ENCODE measurements at places on chromosomes 5 and 9.

GRCh38 chr9:129073404-129073803, 7.5 kb upstream of the DOLPP1 start:
- no peak for DNase-seq

GRCh38 chr5:81724571-81724970, 26.3 kb downstream of the SSBP2 start:
- DNase-seq, result no peak

- no peak for DNase-seq
These were observed 30.9 kb downstream of the CDO1 start for GRCh38 chr5:115785381-115786065.

DNA sequence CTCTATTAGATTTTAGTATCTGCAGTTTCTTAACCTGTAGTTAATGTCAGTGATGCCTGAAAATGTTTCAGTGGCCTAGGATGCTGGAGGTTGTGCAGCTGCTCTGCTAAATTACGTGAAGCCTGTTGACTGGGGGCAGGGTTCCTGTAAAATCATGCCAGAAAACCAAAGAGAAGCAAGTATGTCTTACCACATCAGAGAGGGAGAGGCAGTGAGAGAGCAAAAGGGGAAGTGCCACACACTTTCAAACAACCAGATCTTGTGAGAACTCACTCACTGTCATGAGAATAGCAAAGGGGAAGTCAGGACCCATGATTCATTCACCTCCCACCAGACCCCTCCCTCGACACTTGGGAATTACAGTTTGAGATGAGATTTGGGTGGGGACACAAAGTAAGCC, 83.9 kb upstream of the CYLC2 start:
- DNase-seq, result no peak

DNA sequence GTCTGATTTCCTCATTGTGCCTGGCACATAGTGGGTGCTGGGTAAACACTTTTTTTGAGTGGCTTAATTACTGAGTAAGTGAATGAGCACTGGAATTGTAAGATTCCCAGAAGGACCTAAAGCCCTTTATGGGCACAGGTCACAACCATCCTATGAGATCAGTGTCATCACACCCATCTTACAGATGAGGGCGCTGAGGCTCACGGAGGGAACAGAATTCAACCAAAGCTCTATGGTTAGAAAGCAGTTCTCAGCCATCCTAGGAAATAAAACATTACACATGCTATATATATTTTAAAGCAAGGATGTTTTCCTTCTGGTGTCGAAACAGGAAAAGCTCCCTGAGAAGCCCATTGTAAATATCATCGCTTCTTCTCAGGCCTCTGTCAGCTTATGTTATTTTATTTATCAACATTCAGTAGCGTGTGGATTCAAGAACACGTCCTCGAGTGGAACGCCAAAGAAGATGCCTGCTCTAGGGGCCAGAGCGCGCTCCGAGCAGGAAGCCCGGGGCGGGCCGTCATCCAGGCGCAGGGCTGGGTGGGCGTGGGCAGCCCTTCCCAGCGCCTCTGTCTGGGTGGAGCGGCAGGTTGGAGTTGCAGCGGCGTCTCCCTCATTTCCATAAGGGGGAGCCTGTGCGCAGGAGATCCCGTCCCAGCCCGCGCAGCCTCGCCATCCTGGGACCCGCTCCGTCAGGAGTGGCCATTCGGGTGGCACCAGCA, 155.8 kb upstream of the SMIM23 start:
- peak; percentile 86 for DNase-seq

DNA sequence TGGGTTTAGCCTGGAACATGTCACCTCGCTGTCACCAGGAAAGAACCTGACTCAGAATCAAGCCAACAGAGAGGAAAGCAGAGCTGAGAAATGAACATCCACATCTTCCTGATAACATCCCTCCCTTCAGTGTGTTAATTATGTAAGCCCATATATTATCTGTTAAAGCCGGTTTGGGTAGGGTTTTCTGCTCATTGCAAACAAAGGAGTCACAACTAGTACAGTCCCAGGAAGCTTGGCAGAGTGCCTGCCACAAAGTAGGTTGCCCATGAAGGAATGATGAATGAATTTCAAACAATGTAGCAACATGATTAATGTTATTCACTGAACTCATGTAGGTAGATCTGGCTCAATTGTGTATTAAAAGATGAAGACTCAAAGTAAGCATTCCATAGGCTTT, 10.4 kb upstream of the PPARGC1B start:
- no peak for DNase-seq

GRCh38 chr9:73182928-73183327, 31.3 kb downstream of the ANXA1 start:
- no peak for DNase-seq

GRCh38 chr5:157710882-157711281, 20.3 kb upstream of the THG1L start:
- no peak for DNase-seq

- DNase-seq, result no peak
These were observed 98.2 kb downstream of the MAP1B start for GRCh38 chr5:72205431-72206009.

DNA sequence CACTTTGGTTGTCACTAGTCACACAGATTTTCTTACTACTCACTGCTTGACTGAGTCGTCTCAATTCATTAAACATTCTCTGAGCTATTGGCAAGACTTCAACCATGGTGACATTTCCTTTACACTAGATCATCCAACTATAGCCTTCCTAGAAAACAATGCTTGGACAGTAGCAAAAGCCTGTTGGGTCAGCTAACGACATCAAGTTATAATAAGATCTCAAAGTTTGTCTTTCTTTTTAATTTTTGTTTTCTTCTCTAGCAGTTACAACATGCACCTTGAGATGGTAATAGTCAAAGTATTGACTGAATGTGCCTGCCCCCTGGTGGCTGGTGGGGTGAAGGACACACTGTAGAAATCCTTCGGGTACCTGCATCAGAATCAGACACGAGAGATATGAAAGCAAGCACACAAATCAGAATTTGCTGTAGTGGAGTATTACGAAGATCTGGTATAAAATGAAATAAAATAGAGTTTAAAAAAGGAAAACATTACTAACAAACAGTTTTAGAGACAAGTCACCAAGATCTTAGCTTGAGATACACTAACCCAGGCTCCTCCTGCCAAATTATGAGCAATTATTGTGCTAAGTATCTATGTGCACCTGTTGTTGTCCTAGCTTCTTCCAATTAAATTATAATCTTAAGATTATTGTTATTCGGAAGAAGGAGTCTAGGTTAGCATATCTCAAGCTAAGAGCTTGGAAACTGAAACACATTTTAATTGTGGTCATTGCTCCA, 81.2 kb downstream of the ARL15 start:
- peak; percentile 72 for DNase-seq

DNA sequence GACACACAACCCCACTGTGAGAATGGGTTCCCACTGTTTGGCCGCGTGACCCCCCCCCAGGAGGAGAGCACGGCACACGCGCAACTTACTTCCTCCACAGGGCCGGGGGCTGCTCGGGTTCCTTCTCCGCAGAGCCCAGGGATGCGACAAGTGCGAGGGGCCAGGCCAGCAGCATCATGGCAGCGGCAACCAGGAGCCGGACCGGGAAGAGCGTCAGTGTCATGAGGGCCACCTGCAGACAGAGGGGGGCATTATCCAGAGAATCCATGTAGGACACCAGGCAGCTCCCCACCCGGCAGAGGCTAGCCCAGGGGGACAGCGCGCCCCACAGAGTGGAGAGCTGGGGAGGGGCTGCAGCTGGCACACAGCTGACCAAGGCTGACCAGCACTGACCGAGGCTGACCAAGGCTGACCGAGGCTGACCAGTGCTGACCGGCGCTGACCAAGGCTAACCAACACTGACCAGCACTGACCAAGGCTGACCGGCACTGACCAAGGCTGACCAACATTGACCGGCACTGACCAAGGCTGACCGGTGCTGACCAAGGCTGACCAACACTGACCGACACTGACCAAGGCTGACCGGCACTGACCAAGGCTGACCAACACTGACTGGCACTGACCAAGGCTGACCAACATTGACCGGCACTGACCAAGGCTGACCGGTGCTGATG, 22.3 kb downstream of the LPCAT1 start:
- no peak for DNase-seq

DNA sequence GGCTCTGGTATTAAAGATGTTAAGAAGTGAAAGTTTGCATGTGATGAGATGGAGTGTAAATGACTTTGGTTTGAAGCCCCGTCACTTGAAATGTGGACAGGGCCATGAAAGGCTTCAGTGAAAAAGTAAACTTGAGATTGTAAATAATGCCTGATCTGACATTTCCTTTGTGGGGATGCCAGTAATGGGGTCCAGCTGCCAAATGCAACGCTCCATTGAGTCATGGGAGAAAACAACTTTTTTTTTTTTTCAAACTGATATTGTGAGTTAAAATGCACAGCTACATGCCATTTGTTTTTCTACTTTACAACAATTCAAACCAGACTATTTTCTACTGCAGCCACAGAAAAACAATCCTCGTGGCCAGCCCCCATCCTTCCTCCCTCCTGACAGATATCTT, 327.0 kb upstream of the TNC start:
- no peak for DNase-seq

GRCh38 chr5:178469975-178470759, 120.0 kb downstream of the COL23A1 start:
- DNase-seq, result peak; percentile 44

DNA sequence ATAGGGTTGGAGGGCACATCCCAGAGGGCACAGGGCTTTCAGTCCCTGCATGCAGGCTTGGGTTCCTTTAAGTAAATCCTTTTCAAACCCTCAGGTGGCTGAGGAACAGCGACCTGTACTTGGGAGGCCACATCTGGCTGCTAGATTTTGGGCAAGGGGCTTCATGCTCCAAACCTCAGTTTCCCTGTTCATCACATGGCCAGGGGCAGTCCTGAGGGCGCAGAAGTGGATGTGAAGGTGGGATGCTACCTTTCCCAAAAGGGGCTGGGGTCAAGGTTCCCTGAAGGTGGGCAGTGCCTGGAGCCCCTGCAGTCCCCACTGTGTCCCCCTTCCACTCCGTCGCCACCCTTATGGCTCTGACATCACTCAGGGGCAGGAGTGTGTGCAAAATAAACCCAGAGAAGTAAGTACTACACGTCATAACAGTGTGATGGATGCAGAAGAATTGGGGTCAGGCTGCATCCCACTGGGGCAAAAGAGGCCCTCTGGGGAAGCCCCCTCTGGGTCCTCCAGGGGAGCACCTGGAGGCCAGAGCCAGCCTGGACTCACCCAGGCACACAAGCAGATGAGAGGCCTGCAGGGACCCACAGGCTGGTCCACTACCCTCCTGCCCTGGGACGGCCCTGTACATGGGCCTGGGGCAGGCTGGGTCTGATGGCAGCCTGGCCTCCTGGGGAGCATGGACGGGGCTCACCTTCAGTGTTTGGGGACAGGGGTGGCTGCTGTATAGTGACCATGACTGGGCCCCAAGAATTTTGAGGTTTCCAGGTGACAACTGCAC, 1.9 kb upstream of the CARD19 start:
- DNase-seq, result peak; percentile 53

DNA sequence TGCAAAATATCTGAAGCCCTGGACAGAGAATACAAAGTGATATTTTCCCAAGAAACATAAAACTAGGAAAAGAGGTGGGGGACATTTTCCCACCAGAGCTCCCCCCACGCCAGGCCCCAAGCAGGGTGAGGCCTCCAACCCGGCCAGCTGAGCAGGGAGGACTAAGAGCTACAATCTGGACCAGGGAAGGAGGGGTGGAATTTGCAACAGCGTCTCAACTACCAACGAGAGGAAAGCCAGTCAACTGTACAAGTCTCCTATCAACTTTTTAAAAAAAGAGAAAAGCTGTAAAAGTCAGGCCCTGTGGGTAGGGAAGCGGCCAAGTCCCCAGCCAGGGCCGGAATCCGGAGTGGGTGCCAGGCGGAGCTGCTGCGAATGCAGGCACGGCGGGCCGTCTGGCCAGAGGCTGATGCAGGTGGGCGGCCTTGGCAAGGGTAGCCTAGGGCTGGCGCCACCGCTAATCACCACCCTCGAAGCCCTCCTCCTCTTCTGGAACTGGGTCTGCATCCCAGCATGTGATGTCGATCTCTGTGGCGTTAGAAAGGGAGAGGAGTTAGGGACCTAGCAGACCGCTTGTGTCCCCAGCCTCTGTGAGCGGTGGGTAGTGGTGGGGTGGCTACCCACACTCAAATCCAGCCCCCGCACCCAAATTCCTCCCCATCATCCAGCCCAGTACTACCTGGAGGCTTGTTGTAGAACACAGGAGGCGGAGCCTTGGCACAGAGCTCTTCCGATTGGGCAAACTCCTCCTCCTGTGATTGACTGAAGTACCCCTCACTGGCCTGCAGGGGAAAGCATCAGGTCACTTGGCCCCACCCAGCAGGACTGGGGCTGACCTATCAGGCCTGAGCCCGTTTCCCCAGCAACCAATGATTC, 10.6 kb downstream of the PRR7 start:
- peak; percentile 91 for DNase-seq

- no peak for DNase-seq
These were observed 199.4 kb upstream of the ST8SIA4 start for GRCh38 chr5:101102506-101102905.

DNA sequence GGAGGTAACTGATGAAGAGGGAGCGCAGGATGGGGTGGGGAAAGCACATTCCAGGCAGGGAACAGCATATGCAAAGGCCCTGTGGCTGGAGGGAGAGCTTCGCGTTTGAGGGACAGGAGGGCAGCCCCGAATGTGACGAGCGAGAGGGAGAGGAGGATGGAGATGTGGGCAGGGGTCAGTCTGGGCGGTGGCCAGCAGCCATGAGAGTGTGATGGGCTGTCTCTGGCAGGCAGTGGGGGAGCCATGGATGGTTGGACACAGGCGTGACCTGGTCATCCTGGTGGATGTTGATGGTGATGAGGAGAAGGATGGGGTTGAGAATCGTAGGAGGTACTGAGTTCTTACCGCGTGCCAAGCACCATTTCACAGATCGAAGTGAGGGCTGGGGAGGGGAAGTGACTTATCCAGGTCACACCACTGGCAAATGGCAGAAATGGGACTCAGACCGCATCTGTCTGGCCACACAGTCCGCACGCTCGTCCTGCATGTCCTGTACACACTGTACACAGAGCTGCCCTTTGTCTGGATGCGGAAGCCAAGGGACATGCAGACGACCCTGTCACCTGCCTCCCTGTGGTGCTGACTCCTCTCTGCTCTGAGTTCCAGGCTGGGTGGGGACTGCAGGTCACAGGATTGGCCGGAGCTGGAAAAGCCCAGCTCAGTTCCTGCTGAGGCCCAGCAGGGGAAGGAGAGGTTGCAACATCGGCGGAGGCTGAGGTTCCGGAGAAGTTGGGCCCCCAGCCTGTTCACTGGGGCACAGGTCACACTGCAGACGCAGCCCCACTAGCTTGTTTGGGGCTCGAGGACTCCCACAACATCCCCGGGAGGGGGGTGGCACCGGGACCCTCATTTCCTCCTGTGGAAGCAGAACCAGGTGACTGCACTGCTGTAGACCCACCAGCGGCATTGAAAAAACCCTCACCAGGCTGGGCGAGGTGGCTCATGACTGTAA, 165.6 kb upstream of the IER5L start:
- DNase-seq, result peak; percentile 92

- no peak for DNase-seq
These were observed 15.4 kb upstream of the FANCC start for GRCh38 chr9:95332860-95333259.

GRCh38 chr5:80343067-80343466, 23.3 kb downstream of the SPZ1 start:
- DNase-seq, result no peak

DNA sequence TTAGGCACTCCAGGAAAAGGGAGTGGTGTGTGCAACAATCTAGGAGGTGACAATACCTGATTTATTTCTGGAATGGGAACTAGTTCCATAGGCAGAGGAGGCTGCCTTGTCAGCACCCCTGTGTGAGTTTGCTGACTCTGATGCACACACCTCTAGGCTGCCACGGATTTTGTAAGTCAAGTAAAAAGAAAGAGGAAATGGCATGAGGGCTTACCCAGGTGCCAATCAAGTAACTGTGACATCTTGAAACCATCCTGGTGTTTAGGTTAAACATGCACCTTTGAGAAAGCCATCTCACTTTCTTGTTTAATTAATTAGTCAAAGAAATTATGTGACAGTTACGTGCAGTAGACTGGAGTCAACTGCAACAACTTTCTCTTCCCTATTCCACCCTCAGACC, 32.3 kb upstream of the FAM81B start:
- DNase-seq, result no peak
